NCI-H2029 (cell line): ENCODE measurements at places on chromosomes 7 and 10.

GRCh38 chr7:39504963-39505362, 61.2 kb upstream of the YAE1 start:
- DNase-seq = peak; percentile 8

- DNase-seq = no peak
These were observed 47.3 kb upstream of the BPGM start for GRCh38 chr7:134599371-134599770.

DNA sequence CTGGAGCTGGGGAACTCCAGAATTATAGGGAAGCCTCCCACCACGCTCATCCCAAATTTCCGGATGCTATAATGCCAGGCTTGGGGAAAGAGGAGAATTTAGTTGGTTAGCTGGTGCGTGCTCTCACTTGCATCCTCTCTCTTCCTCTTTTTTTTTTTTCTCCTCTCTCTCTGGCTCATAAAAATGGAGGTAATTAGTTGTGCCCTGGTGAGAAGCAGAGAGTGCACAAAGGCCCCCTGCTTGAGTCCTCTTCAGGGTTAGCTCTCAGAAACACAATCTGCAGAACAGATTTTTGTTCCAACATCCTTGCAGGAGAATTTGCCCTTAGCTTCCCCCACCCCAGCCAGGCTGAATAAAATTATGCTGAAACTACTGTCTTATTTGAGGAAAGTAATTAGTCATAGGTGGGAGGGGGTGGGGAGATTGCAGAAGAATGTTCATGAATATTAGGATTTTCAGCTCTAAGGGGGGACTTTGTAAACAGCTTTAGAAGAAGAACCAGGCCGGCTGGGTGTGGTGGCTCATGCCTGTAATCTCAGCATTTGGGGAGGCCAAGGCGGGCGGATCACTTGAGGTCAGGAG, 7.6 kb downstream of the SERPINE1 start:
- no peak for DNase-seq

- no peak for DNase-seq
These were observed 103.9 kb downstream of the CDK6 start for GRCh38 chr7:92732316-92733036.

GRCh38 chr7:35748371-35748770, 52.5 kb upstream of the SEPTIN7 start:
- DNase-seq = no peak

GRCh38 chr7:12771378-12771877, 84.0 kb downstream of the ARL4A start:
- peak; percentile 60 for DNase-seq

GRCh38 chr7:69603937-69604494, 5.7 kb downstream of the AUTS2 start:
- no peak for DNase-seq

DNA sequence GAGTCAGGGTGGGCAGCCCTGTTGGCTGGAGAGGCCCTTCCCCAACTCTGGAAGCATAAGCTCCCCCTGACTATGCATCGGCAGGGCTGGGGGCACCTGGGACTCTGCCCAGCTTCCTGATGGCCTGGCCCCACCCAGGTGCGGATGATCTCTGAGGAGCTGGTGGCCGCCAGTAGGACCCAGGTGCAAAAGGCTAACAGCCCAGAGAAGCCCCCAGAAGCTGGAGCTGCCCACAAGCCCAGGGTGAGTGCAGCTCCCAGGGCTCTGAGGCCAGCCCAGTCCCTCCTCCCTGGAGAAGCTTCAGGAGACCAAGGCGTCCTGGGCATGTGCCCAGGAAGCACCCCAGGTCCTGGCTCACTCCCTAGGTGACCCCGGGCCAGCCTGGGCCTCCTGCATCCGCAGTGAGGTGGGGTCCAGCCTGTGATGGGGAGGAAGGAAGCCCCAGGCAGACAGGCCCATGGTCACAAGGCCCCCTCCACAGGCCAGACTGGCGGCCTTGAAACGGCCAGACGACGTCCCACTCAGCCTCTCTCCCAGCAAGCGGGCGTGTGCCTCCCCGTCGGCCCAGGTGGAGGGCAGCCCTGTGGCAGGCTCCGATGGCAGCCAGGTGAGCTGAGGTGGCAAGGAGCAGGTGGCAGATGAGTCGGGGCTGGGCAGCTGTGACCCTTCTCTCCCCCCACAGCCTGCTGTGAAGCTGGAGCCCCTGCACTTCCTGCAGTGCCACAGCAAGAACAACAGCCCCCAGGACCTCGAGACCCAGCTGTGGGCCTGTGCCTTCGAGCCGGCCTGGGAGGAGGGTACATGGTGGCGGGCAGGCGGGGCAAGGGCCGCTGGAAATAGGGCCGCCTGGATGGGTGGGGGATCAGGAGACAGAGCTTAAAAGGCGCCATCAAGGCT, 3.0 kb downstream of the LRWD1 start:
- no peak for DNase-seq

GRCh38 chr7:31478721-31479120, 35.2 kb upstream of the ITPRID1 start:
- no peak for DNase-seq

- no peak for DNase-seq
These were observed 362.0 kb downstream of the ZNF248 start for GRCh38 chr10:37495415-37495814.

DNA sequence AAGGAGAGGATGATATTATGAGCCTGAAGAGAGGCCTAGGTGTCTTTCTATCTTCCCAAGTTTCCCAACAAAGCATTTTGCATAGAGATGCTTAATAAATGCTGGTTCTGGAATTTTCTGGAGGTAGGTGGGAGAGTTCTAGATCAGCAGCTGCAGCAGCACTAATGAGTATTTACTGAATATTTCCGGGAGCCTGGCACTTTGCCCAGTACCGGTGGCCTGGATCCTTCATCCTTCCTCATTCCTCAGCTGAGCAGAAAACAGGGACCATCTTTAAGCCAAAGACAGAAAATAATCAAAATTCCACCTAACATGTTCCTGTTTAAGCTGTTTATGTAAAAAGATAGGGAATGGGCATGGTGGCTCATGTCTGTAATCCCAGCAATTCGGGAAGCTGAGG, 813.2 kb upstream of the AUTS2 start:
- DNase-seq = peak; percentile 60

- DNase-seq = no peak
These were observed at the start of gene NUPR2 for GRCh38 chr7:56115852-56116538. Gene NUPR2, minus strand, starts transcription at chr7:56116417. Its CDS starts 103 bp downstream, at chr7:56116314.

DNA sequence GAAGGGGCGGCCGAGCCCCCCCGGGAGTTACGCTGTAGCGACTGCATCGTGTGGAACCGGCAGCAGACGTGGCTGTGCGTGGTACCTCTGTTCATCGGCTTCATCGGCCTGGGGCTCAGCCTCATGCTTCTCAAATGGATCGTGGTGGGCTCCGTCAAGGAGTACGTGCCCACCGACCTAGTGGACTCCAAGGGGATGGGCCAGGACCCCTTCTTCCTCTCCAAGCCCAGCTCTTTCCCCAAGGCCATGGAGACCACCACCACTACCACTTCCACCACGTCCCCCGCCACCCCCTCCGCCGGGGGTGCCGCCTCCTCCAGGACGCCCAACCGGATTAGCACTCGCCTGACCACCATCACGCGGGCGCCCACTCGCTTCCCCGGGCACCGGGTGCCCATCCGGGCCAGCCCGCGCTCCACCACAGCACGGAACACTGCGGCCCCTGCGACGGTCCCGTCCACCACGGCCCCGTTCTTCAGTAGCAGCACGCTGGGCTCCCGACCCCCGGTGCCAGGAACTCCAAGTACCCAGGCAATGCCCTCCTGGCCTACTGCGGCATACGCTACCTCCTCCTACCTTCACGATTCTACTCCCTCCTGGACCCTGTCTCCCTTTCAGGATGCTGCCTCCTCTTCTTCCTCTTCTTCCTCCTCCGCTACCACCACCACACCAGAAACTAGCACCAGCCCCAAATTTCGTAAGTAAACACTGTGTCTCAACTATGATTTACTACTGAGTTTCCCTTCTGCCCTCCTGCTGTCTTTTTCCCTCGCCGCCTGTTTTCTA, 666 bp downstream of the NRG3 start:
- DNase-seq = no peak

GRCh38 chr10:84820120-84820519, 491.7 kb downstream of the CCSER2 start:
- peak; percentile 2 for DNase-seq

DNA sequence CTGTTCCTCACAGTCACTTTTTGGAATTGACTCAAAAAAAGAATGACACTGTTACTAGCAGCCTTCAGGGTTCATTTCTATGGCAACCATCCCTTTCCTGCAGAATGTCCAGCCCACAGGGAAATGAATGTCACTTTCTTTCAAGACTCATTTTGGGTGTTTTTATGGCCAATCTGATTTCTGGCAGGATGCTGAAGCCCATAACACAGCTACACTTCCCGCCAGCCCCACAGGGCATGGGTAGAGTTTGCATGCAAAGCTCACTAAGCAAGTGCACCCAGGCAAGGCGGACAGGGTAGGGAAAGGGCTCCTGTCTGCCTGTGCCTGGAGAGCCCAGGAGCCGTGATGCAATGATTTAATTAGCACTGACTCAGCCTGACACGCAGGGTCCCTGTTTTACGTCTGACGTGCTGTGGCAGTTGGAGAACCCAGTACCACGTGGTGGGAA, 26.1 kb upstream of the GPAM start:
- DNase-seq = no peak

DNA sequence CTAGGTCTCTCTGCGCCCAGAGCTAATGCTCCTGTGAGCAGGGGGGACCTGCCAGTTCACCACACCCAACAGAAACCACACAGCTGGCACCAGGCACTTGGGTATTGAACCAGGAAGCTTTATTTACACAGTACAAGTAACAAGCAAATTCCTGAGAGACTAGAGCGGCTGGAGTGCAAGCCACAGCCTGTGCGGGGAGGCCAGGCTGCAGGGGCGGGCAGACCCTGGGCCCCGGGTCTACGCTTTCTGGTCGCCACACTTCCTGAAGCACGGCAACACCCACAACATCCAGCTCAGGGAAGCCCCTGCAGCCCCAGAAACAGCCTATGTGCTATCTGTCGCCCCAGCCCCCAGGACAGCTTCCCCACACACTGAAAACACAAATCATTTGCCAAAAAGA, 125.0 kb downstream of the FAM53B start:
- no peak for DNase-seq

- DNase-seq = no peak
These were observed 50.1 kb upstream of the CRTAC1 start for GRCh38 chr10:98080494-98080893.

DNA sequence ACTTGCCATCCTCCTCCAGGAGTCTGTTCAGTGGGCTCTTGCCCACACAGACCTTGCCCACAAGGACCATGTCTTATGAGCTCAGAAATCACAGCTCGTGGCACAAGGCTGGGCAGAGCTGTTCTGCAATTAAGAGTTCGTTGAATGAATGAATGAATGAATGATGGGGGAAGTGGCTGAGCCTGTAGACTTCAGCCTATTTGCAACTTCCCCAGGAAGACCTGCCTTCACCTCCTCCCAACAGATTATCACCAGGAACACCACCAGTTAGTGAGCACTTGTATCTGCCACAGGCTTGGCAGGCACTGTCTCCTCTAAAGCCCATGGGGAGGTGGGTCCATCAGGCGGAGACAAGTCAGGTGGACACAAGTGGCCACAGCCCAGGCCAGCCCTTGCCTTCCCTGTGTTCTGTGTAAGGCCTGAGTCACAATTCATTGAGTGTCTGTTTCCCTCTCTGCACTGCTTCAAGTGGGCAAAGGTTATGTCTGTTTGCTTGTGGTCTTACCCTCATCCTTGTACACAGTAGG, 1.8 kb upstream of the FGF8 start:
- DNase-seq = peak; percentile 2

GRCh38 chr10:13481690-13482089, 47.1 kb downstream of the BEND7 start:
- DNase-seq = no peak

DNA sequence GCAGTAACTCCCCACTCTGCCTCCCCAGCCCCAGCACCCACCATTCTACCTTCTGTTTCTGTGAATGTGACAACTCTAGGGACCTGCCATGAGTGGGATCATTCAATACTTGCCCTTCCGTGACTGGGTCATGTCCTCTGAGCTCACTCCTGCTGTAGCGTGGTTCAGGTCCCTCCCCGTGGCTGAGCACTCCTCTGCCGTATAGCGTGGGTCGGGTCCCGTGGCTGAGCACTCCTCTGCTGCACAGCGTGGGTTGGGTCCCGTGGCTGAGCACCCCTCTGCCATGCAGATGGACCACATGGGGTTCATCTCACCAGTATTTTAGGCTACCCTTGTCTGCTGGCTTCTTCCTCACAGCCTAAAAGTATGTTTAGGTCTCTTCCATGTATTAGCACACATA, 43.0 kb downstream of the INSIG1 start:
- DNase-seq = no peak

GRCh38 chr7:107563081-107563774, 492 bp downstream of the COG5 start:
- DNase-seq = no peak

GRCh38 chr10:32068569-32068968, 12.3 kb upstream of the KIF5B start:
- DNase-seq = no peak

- DNase-seq = no peak
These were observed 388.2 kb upstream of the TEX47 start for GRCh38 chr7:89183712-89184111.

- no peak for DNase-seq
These were observed 28.6 kb downstream of the SLC35B4 start for GRCh38 chr7:134287916-134288659.

- no peak for DNase-seq
These were observed 1.4 kb downstream of the BCCIP start for GRCh38 chr10:125824736-125825135.

- no peak for DNase-seq
These were observed 46.8 kb downstream of the HIPK2 start for GRCh38 chr7:139730746-139731612.

- DNase-seq = peak; percentile 13
These were observed 17.5 kb downstream of the CFAP69 start for GRCh38 chr7:90262438-90262837.

DNA sequence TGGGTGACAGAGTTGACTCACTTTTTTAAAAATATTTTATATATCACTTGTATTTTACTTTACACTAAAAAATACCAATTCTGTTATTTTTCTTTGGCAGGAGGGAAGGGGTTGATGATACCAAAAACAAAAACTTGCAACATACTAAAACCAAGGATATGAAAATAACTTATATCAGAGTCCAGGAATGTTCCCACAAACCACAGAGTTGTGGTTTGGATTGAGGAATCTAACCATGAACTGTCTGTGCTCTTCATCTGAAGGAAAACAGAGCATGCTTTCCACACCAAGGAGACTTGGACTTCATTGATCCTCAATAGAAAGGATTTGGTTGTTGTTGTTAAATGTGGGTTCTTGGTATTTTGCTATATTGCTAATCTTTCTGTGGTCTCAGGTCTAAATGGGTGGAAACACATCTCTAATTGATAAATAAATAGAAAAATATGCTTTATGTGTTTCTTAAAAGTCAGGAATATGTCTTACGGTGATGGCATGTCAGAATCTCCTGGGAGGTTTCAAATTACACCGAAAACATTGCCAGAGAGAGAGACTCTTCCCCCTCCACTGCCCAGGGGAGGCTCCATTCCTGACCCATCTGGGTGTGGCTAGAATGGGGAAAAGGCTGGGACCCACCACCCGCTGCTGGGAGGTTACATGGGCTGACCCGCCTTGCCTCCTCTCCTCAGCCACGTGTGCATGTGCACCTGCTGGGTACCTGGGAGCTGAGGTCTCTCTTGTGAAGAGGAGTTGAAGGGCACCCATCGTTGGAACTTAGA, 46.9 kb upstream of the STK17A start:
- DNase-seq = no peak

- DNase-seq = no peak
These were observed 204.2 kb downstream of the DYNC1I1 start for GRCh38 chr7:95976369-95977060.

GRCh38 chr10:127926455-127926854, 19.6 kb downstream of the PTPRE start:
- DNase-seq = no peak
